Central memory CD8-positive, alpha-beta T cell (primary cell): ENCODE measurements at places on chromosomes 7 and 10.

- DNase-seq, result no peak
These were observed 49.4 kb upstream of the KLF6 start for GRCh38 chr10:3834404-3834803.

- DNase-seq, result no peak
These were observed 519.1 kb upstream of the GALNT17 start for GRCh38 chr7:70612811-70613210.

- DNase-seq, result no peak
These were observed 120.7 kb upstream of the FAM3C start for GRCh38 chr7:121516821-121517220.

GRCh38 chr7:64558781-64559180 lies 4.1 kb downstream of the ZNF680 start:
- no peak for DNase-seq

GRCh38 chr10:43113201-43114087 lies 24.8 kb upstream of the CSGALNACT2 start:
- no peak for DNase-seq

DNA sequence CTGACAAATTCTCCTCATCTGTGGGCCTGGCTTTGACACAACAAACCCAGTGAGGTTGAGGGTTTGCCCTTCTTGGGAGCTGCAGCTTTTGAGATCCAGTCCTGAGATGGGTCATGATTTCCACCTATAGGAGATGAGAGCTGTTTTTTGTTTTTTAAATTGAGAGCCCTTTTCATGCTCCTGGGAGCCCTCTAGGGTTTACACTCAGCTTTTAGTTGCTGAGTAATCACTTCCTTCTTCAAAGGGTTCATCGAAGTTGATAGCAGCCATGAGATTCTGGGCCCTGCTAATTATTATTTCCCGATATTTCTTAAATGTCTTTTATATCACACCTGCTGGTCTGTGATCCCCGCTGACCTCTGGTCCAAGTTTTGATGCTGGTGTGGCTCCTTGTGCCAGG lies 47.3 kb upstream of the VIPR2 start:
- no peak for DNase-seq

DNA sequence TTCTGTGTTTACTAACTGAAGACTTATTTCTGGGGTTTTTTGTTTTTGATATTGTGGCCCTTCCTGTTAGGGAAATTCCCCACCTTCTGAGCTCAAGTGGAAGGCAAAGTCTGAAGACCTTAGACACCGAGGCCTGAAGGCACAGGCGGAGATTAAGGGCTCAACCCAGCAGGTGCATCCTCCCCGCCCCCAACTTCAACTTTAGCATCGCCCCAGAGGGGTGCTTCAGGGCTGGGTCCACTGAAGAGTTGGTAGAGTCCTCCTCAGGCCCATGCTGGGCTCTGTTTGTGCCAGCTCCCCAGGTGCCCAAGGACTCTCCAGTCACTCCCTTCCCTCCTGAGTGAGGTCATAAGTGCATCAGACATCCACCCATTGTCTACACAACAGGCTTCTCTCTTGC lies 9.4 kb upstream of the PPIA start:
- no peak for DNase-seq

- no peak for DNase-seq
These were observed 237.3 kb upstream of the AGK start for GRCh38 chr7:141313896-141314295.

GRCh38 chr10:70711177-70711576 lies 38.9 kb downstream of the ADAMTS14 start:
- DNase-seq, result no peak

DNA sequence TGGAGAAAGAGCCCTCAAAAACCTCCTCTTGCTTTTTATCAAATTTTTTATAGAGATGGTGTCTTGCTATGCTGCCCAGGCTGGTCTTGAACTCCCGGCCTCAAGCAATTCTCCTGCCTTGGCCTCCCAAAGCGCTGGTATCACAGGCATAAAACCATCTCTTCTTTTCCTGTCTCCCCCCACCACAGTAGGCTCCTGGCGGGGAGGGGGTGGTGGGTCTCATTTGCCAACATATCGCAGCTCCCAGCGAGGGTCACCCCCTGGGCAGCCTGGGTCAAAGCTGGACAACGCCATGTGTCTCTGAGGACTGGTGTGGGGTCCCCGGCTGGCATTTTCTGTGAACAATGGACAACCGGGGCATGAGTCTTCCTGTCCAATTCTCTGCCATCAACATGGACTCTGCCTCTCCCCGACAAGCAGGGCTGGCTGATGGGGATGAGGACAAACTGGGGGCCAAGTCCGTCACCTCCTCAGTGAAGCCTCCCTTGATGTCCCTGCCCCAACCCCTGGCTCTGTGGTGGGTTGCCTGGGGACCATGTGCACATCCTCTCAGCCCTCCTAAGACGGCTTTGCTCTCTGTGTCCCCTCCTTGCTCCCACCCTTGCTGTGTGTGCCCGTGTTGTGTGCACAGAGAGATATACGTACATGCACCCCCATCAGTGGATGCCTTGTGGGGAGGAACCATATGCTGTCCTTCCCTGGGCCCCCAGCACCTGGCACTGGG lies 86.4 kb upstream of the GNA12 start:
- DNase-seq, result no peak

DNA sequence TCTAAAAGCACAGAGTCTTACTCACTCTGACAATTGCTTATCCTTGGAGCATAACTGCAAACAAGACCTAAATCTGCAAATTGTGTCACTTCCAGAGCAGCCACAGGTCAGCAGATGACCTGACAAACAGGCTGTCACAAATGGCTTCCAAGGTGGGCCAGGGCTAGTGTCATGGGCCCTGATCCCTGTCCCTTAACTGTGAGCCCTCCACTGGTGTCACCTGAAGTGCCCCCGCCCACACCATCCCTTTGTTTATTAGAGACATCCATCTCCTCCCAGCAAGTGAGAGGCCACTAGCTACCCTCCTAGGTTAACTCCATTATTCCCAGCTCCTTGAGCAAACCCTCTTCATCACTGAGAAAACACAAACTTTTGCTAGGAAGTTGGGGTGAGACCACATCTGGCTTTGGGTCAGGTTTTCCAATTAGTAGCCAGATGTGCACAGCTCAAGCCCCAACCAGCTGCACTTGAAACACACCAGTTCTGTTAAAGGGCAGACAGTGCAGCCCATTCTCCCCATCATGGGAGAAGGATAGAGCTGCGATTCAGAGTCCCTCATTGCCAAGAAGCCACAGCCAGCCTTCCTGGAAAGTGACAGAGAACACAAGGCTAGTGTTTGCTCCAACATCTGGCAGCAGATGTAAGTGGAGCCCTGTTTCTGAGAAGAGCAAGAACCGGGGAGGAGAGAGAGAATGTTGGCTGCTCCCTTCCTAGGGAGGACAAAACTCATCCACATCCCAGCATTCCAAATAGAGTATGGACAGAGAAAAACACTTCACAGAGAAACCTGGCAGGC lies 75.7 kb upstream of the NANOS1 start:
- DNase-seq, result peak; percentile 1

GRCh38 chr7:102119213-102119651 lies 167.4 kb upstream of the SH2B2 start:
- DNase-seq, result no peak

DNA sequence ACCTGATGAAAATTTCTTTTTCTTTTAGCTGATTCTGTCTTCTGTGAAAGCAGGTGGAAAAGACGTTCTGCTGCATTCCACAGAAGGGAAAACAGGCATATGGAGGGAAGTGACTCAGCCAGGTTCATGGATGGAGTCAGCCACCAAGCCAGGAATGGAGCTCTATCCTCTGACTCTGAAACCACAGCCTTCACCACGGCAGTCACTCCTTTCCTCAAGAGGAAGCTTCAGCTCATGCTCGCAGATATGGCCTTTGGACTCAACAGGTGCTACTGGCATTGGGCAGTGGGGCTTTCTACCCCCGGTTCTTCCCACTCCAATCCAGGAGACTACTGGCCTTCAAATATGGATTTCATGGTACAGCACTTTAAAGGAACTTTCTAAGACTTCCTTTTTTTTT lies 11.5 kb upstream of the PLAU start:
- DNase-seq, result no peak
